Breast epithelium (tissue), 4 donors: ENCODE measurements at places on chromosomes 6 and 20. TPM values are rescaled to one million over a fixed set of nuclear protein-coding genes. Genes with fewer than 3 reads are reported as not detected.

GRCh38 chr20:32819992-32820697, 391 bp downstream of the MAPRE1 start:
- H3K4me1 ChIP-seq = no peaks in the 10 kb centered on the region
- H3K27me3 ChIP-seq = no peaks in the 10 kb centered on the region

GRCh38 chr6:113220832-113221231, 636.3 kb upstream of the MARCKS start:
- no peaks in the 10 kb centered on the region for H3K27me3 ChIP-seq
- H3K4me1 ChIP-seq = no peaks in the 10 kb centered on the region
- DNase-seq = no peak
- H3K36me3 ChIP-seq = no peaks in the 10 kb centered on the region
- H3K4me3 ChIP-seq = no peak overlapping the region

- H3K4me1 ChIP-seq = no peaks in the 10 kb centered on the region
- H3K27me3 ChIP-seq = no peaks in the 10 kb centered on the region
- H3K36me3 ChIP-seq = no peaks in the 10 kb centered on the region
- no peak overlapping the region for H3K27ac ChIP-seq
- DNase-seq = no peak
These were observed 1183.8 kb downstream of the HACE1 start for GRCh38 chr6:103675807-103676406.

BLOC1S5 gene
- 16.6 TPM for total RNA-seq

GRCh38 chr20:34562641-34563040, 4.1 kb downstream of the MAP1LC3A start:
- no peak overlapping the region for H3K4me3 ChIP-seq
- no peaks in the 10 kb centered on the region for H3K36me3 ChIP-seq
- DNase-seq = no peak
- no peaks in the 10 kb centered on the region for H3K27me3 ChIP-seq
- no peak overlapping the region for H3K27ac ChIP-seq

HCK gene
- total RNA-seq = 10.2 TPM

GRCh38 chr6:91886183-91886795, 1299.4 kb upstream of the MAP3K7 start:
- H3K27me3 ChIP-seq = no peaks in the 10 kb centered on the region
- no peak overlapping the region for H3K27ac ChIP-seq
- H3K4me3 ChIP-seq = no peak overlapping the region
- DNase-seq = no peak
- no peaks in the 10 kb centered on the region for H3K36me3 ChIP-seq

- no peak overlapping the region for H3K27ac ChIP-seq
- H3K4me3 ChIP-seq = no peak overlapping the region
These were observed 189.5 kb upstream of the SLC24A3 start for GRCh38 chr20:19022791-19023448.

- H3K4me3 ChIP-seq = no peak overlapping the region
- no peak overlapping the region for H3K27ac ChIP-seq
- H3K4me1 ChIP-seq = no peaks in the 10 kb centered on the region
- DNase-seq = no peak
These were observed 28.6 kb downstream of the CDK19 start for GRCh38 chr6:110786696-110787095.
